ENCODE measurements at places on chromosomes 12 and 14. TPM values are rescaled to one million over a fixed set of nuclear protein-coding genes. Genes with fewer than 3 reads are reported as not detected.

The C14orf39 gene
- not detected for total RNA-seq

The GPR68 gene
- total RNA-seq, result 1.3 TPM

The SPX gene
- total RNA-seq, result 0.50 TPM

The WDHD1 gene
- 62.9 TPM for total RNA-seq

The RPL10L gene
- total RNA-seq, result not detected

The AP1G2 gene
- 216 TPM for total RNA-seq

GRCh38 chr14:62314221-62314620 lies 552.0 kb downstream of the SNAPC1 start:
- no peak for DNase-seq

DNA sequence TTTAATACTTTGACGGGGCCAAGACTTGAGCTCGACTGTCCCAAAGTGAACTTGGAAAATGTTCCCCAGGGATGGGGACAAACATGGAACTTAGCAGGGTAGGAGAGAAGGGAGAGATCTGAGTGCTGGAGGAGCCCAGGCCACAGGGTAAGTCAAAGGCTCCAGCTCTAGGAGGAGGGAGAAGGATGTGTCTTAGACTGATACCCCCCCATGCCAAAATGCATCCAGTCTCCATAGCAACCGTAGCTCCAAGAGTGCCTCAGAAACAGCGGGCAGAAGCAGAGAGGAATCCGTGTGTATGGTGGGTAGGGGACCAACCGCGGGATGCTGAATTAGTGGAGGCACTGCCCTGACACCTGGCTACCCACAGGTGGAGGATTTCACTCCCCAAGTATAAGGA lies 845 bp upstream of the AGAP2 start:
- DNase-seq, result no peak

DNA sequence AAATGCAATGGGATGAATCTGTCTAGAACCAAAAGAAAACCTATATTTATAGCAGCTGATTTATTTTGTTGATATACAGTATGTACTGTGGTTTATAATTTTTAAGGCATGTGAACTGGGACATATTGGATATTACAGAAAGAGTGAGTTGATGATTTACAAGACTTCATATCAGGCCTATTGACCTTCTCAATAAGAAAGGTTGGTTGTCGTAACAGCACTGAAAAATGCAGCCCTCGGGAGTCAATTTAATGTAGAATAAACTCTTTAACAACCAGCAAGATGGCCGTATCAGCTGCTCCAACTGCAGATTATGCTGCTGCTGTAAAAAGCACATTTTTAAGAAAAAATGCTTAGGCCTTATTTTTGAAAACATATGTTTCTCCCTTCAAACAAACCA lies 407.3 kb downstream of the GXYLT1 start:
- no peak for DNase-seq

DNA sequence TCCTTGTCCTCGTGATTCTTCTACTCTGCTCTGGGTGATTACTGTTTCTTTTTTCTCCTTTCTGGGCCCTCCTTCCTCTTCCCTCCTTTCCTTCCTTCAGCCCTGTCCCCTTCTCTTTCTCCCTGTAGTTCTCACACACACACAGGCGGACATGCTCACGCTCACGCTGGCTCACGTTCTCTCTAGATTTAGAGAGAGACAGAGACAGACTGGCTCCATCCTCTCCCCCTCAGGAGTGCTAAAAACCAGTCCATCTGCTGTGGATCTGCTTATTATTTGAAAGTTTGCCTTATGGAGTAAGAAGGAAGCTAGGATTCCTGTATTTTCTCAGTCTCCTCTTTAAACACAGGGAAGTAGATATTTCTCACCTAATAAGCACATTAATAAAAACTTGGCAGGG lies 48.1 kb downstream of the KCNA1 start:
- no peak for DNase-seq

DNA sequence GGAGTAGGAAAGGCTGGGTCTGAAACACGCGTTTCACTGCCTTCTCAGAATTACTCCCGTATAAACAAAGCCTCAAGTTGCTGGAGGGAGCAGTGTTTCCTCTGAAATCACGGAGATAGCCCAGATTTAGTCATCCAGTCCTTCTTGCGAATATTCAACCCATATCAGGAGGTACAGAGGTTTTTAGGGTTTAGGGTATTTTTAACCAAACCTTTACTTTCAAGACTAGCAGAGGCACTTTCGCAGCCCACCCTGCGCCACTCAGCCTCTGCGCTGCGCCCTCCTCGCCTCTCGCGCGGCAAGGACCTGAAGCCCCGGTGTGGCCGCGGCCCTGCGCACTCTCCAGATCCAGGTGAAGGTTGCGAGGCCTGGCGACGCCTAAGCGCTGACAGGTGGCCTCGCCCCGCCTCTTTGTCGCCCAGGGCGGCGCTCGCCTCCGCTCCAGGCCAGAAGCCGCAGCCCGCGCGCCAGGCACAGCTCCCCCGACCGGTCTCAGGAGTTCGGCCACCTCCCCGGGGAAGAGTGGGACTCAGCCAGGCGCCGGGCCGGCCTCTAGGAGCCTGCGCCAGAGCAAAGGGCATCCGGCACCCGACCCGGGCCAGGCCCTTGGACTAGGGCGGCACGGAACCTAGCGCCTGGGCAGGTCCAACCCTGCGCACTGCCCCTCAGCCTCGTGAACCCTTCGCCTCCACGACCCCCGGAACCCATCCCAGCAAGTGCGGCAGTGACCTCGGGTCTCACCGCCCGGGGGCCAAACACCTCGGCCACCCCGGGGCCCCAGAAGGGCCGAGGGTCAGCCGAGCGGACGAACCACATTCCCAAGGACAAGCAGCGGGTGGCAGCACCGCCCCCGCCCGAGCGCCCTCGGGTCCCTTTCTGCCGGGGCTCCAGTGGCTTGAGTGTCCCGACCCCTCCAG lies 1.8 kb upstream of the SAMD4A start:
- peak; percentile 68 for DNase-seq

- no peak for DNase-seq
Observed at GRCh38 chr12:127731657-127732056, 535.3 kb upstream of the TMEM132C start.

- DNase-seq, result no peak
Observed at GRCh38 chr12:46628176-46628575, 197.6 kb downstream of the SLC38A4 start.

- peak; percentile 65 for DNase-seq
Observed at GRCh38 chr14:98167705-98168104, 1104.3 kb downstream of the BCL11B start.

DNA sequence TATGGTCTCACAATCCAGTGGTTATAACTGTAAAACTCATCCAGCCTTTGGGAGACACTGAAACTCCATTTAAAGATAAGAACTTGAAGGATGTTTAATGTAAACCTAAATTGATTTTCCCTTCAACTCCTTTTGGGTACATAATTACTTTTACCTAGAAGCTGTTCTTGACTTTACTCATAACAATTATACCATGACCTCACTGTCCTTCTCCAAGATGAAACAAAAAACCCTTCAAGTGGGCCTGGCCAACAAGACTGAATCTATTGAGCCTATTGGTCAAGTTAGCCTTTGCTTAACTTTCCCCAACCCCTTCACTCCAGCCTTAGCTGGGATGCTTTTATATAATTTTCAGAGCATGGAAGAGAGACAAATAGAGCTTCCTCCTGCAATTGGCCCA lies 22.5 kb downstream of the PARP2 start:
- no peak for DNase-seq

- peak; percentile 68 for DNase-seq
Observed at GRCh38 chr14:24806061-24806678, 172.2 kb upstream of the GZMB start.

Data from activated naive CD4-positive, alpha-beta T cell treated with anti-CD3 and anti-CD28 coated beads for 36 hours (primary cell).